ENCODE measurements at places on chromosomes 1 and 21.

GRCh38 chr1:197911857-197912696 is 5.1 kb upstream of the LHX9 start:
- DNase-seq: no peak

DNA sequence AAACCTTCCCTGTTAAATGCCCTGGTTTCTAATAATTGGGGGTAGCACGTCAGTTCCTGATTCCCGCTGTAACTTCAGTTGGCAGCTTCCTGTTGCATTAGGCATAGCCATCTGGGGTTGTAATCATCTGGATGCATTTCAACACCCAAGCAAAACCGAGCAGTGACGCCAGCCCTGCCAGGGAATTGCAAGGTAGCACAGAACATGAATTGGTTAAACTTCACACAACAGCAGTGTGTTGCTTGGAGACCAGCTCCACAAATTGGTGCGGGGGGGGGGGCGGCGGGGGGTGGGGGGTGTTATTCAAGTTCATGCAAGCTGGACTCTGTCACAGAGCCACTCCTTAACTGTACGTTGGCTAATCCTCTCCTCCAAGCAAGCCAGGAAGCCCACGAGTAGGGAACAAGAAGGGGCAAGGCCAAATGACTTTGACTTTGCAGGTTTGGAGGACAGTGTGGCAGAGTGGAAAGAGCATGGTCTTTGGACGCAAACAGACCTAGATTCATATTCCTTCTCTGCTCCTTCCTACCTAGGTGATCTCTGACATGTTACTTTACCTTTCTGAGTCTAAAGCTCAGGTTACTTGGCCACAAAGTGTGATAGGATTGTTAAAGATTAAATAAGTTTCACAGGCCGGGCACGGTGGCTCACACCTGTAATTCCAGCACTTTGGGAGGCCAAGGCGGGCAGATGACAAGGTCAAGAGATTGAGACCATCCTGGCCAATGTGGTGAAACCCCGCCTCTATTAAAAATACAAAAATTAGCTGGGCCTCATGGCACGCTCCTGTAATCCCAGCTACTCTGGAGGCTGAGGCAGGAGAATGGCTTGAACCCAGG is 4.7 kb downstream of the LAX1 start:
- DNase-seq: no peak

- DNase-seq: no peak
These were observed 43.6 kb downstream of the PLEKHA6 start for GRCh38 chr1:204316164-204316563.

DNA sequence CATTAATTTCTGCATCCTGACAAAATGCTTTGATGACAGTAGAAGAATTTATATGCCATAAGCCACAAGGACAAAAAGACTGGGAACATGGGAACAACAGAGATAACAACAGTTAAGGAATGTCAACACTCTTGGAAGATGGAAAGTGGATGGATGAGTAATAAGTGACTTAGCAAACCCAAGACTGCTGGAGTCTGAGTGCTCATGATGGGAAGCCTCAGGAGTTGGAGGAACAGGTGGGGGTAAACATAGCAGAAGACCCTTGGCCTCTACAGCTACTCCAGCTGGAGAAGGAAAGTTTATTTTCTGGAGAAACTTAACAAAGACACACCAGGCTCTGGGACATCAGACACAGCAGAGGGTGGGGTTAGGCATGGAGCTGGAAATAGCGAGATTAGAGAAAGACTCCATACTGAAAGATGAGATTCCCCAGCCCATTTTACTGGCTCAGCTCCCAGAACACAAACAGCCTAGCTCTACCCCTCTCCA is 13.6 kb downstream of the G0S2 start:
- no peak for DNase-seq

DNA sequence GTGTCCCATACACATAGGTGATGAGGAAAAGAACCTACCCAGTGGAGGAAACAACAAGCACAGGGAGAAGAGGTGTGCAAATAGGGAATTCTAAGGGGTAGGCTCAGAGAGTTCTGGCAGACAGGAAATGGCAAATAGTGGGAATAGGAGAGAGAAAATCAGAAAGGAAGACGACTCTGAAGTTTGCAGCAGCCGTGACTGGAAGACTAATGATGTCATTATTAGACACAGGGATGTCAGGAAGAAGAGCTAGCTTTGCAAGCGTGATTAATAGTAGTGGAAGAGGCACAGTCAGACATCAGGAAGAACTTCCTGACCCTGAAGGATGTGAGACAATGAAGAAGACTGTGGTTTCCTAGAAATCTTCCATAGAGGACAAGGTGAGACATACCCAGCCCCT is 21.1 kb downstream of the DLGAP3 start:
- no peak for DNase-seq

DNA sequence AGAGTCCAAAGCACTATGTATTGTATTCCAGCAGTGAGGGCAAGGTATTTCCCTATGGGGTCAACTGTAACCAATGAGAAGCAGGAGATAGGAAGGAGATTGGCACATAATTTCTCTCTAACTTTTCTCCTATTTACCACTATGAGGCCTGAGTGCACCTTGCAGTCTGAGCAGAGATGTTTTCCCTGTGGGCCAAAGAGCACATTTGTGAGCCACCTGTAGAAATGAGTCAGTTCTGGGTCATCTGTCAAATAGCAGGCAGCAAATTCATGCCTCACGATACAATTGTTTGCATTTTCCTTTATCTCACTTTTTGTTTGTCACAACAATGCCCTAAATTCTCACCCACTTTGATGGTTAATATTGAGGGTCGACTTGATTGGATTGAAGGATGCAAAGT is 547.2 kb upstream of the NCAM2 start:
- no peak for DNase-seq

- no peak for DNase-seq
These were observed 72.0 kb upstream of the CLDN14 start for GRCh38 chr21:36551731-36552433.

GRCh38 chr1:167643441-167643840 is 13.4 kb downstream of the RCSD1 start:
- no peak for DNase-seq

GRCh38 chr1:115218034-115218405 is 120.0 kb downstream of the NGF start:
- no peak for DNase-seq

DNA sequence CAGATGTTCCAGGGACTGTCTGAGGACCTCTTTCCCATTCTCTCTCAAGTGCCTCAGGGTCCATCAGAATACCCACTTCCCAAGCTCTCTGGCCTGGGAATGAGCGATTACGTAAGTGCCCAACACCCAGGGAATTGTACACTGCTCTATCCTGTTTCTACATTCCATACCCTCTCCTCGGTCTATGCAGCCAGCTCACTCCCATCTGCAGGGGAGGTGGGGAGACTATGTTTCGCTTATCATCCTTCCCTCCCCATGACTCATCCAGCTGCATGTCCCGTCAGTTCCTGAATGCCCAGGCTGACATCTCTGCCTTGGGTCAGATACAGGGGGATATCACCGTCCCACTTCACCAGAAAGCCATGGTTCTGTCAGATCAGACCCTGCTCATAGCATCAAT is 34.5 kb upstream of the CD1D start:
- no peak for DNase-seq

DNA sequence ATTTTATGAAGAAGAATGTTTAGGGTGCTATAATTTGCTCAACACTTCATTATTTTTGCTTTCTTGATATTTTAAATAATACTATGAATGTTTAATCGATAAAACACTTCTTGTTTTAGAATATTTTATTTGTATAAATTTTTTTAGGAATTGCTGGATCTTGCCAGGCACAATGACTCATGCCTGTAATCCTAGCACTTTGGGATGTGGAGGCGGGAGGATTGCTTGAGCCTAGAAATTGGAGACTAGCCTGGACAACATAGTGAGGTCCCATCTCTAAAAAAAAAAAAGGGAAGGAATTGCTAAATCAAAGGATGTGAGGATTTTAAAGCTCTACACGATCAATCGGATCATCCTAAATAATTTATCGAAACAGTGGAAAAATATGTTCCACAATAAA is 17.6 kb downstream of the RNF11 start:
- no peak for DNase-seq

Data from activated naive CD8-positive, alpha-beta T cell treated with anti-CD3 and anti-CD28 coated beads, Interleukin-2, amount 50 U/mL, for 24 hours (primary cell).